ENCODE measurements at places on chromosomes 4 and X. TPM values are rescaled to one million over a fixed set of nuclear protein-coding genes. Genes with fewer than 3 reads are reported as not detected.

DNA sequence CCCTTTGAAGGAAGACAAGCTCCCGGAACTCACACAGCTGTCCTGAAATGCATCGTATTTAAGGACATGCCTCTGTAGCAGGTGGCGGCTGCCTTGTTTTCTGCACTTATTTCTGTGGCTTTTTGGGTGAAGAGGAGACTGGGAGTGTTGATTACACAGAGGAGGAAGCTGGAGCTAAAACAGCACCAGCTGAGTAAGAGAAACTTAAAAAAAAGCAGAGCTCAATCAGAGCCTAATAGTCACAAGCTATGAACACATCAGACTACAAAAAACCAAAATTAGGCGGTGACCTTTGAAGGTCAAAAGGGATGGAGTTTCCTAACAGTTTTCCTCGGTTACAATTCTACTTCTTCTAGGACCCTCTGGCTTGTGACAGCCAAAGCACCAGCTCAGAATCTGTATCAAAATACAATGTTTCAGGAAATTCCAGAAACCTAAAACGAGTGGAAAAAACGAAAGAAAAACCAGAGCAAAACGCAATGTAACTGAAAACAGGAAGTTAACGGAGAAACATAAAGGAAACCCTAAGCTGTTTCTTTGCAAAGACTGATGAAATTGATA is 13.5 kb downstream of the PRKX start:
- DNase-seq = no peak

DNA sequence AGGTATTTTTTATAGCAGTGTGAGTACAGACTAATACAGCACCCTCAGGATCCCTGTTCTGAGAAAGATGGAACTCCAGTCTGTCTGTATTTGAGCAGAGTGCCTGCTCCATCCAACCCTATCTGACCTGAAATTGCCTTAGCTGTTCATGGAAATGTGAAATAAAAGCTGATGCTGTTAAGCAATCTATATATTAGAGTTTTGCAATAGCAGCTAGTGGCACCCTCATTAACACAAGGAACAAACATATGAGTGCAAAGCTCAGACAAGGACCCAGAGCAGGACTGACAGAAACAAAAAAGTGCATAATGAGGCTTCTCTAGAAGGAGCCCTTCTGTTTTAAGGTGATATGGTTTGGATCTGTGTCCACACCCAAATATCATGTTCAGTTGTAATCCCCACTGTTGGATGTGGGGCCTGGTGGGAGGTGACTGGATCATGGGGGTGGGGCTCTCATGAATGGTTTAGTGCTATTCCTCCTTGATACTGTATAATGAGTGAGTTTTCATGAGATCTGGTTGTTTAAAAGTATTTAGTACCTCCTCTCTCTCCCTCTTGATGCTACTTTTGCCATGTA is 272.9 kb upstream of the KLF3 start:
- no peak for DNase-seq

DNA sequence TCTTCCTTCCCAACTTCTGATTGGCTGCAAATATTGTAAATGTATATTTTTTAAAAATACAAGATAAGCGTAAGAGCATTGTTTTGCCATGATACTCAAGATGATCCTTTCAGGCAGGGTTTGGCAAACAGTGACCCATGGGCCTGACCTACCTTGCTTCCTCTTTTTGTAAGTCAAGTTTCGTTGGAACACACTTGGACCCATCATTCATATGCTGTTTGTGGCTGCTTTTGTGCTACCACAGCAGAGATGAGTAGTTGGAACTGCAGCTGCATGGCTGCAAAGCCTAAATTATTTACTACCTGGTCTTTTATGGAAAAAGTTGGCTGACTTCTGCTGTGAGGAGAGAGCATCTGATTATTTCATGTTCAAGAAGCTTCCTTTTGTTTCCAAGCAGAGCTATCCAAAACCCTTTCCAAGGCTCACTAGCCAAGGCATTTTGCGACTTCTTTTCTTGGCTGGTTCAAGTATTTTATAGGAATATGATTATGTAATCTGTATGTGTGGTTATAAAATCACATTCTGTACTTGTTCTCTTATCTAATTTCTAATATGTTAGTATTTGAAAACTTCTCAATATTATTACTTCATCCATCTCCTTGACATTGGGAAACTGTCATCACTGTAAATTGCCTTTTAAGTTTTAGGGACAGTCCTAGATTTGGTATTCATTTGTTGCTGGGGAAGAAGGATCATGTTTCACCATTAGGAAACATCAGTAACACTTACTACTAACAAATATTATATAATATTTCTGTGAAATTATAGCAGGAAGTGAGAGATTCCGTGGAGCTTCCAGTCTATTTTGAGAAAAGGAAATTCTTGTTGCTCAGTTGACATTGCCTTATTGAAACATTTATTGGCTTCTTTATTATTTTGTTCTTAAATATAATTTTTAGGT is 109.2 kb downstream of the ARHGAP10 start:
- DNase-seq = no peak

GRCh38 chr4:73978886-73979285 is 2.9 kb downstream of the PF4 start:
- peak; percentile 93 for DNase-seq

DNA sequence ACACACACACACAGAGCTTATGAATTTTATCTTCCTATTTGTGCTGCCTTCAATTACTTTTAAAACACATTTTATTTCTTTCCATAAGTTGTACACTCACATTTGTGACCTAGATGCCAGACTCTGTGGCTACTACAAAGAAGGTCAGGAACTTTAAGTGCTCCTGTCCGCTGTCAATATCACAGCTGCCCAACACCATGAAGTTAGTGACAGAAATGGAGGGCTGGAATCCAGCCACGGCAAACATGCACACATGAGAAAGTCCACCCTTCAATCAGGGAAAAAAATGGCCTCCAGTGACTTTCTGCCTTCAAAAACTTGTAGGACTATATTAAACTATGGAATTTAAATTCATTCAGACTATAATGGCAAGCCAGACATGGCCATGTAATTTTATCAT is 334.4 kb upstream of the FSTL5 start:
- no peak for DNase-seq

Gene VCX3B
- not detected for total RNA-seq

Gene FAM50A
- total RNA-seq = 65.5 TPM
